ENCODE measurements at places on chromosomes 6 and 20.

GRCh38 chr20:50596694-50597021 is 86.5 kb downstream of the PTPN1 start:
- no peak for DNase-seq

GRCh38 chr20:50098259-50098658 is 14.7 kb downstream of the UBE2V1 start:
- DNase-seq: no peak

- no peak for DNase-seq
Measured at GRCh38 chr6:44404022-44404714, 16.7 kb downstream of the CDC5L start.

DNA sequence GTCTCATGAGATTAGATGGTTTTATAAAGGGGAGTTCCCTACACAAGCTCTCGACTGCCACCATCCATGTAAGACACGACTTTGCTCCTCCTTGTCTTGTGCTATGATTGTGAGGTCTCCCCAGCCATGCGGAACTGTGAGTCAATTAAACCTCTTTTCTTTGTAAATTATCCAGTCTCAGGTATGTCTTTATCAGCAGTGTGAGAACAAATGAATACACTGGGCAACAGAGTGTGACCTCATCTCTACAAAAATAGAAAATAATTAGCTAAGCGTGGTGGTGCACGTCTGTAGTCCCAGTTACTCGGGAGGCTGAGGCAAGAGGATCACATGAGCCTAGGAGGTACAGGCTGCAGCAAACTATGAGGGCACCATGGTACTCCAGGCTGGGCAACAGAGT is 51.3 kb downstream of the MDN1 start:
- DNase-seq: no peak

- peak; percentile 86 for DNase-seq
Measured at GRCh38 chr6:31620586-31621319, at the start of gene PRRC2A. Gene PRRC2A (plus strand): TSS chr6:31620715. CDS start chr6:31622790, 2,075 bp downstream.

DNA sequence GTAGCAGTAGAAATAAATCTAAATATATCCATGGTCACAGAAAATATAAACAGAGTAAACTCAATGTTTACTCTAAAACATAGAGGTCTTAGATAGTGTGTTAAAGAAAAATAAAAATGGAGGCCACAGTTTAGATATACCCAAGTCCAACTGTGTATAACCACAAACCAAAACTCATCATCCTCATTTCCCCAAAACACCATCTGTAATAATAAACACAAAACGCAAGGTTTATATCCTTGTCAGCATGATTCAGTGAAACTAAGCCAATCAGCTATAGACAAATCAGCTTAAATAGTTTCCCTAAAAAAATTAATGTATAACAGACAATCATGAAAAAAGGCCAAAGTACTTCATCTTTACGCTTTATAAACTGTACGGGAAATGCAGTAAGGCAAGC is 2.7 kb upstream of the HACE1 start:
- no peak for DNase-seq

GRCh38 chr6:19830171-19830570 is 7.0 kb upstream of the ID4 start:
- DNase-seq: no peak

DNA sequence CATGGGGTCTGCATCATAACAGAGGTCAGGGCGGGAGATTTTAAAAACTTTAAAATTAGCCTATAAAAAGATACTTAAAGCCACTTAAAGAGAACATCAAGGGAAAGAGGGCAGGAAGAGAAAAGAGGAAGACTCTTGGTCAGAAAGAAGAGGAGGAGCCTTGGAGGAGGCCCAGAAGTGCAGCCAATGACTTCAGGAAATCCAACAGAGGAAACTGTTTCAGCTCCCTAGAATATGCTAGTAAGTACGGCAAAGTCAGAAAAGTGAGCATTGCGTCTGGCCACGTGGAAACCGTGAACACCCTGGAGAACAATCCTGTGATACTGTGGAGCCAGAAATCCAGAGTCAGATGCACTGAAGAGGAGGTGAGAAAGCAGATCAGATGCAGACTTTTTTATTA is 22.5 kb upstream of the NHSL1 start:
- no peak for DNase-seq

DNA sequence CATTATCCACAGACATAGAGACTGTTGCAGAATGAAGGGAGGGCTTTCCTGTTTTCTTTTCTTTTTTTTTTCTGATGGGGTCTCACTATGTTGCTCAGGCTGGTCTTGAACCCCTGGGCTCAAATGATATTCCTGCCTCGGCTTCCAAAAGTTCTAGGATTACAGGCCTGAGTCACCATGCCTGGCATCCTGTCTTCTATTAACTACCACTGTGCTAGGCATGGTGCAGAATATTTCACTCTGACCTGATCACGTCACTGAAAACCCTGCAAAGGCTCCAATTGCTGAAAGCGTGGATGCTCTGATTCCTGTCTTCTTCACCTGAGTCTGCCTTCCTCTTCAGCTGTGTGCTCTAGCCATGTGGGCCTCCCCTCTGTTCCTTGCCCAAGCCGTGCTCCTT is 8.5 kb upstream of the DNMT3B start:
- DNase-seq: no peak

DNA sequence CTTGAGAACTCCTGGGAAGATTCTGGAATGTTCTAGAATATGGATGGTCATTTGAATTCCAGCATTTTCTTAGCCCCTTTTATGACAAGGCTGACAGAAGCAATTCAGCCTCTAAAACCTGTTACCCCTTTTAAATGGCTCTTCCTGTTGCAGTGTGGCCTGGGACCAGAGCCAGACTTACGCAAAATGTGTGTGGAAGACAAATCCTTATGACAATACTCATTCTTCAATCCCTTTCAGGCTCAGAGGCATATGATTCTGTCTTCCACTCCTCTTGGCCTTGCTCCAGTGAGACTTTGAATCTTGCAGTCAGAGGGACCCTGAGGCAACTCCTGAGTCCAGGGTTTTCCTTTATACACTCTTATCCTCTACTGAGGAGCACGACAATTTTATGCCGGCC is 287.0 kb downstream of the CLIC5 start:
- DNase-seq: no peak

DNA sequence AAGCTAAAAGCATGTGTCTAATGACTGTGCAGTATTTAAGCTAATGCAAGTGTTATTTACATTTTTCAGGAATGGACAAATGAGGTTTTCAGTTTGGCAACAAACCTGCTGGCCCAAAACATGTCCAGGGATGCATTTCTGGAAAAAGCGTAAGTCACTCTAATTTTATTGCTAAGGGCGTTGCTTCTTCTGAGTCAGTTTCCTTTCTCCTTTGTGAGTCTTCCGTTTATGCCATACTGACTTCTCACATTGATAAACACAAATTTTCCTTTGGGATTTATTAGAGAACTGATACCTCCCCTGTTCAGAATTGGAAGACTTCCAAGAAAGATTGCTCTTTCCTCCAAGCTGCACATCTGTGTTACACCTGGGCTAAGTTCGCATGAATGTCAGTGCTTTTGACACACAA is 422.9 kb upstream of the PLCB4 start:
- no peak for DNase-seq

- no peak for DNase-seq
Measured at GRCh38 chr20:21365771-21366170, 31.6 kb downstream of the NKX2-4 start.

DNA sequence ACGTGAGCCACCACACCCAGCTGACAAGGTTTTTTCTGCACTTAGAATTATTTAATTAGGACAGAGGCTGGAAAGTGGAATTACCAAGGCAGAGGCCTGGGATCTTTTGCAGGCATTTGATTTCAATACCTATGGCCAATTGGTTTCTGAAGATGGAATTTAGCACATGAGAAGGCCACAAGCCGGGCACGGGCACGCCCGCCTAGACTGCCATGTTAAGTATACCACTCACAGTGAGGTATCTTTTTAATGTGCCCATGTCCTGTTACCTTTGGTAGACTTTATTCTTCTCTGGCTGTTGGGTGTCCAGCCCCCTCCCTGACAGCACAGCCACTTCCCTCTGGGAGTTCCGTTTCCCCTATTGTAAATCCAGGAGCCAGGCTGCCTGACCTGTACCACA is 18.0 kb upstream of the TAF8 start:
- DNase-seq: no peak

DNA sequence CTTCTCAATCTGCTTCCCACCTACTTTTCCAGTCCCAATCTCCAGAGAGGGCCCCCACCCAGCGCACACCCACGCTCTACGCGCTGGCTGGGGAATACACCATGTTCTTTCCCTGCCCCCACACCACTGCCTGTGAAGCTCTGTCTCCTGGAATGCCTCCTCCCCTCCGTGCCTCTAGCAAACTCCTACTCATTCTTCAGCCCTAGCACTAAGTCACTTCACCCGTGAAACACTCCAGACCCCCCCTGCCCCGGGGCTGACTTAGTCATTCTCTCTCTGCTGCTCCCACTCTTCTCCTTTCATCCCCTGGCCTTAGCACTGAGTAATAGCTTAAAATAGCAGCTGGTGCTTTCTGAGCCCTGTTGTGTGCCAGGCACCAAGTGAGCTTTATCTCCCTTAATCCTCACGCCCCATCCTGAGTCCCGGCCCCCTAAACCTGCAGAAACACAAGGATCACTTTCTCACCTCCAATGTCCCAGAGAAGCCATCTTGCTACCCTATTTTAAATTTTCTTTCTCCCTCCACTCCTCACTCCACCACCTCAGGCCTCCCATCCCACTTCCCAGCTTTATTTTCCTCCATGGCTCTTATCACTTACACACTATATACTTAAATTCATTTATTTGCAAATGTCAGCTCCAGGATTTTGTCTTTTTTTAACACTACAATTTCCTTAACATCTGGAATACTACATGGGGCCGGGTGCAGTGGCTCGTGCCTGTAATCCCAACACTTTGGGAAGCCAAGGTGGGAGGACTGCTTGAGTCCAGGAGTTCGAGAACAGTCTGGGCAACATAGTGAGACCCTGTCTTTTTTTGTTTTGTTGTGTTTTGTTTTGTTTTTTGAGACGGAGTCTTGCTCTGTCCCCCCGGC is 6.3 kb upstream of the PARD6B start:
- DNase-seq: no peak

DNA sequence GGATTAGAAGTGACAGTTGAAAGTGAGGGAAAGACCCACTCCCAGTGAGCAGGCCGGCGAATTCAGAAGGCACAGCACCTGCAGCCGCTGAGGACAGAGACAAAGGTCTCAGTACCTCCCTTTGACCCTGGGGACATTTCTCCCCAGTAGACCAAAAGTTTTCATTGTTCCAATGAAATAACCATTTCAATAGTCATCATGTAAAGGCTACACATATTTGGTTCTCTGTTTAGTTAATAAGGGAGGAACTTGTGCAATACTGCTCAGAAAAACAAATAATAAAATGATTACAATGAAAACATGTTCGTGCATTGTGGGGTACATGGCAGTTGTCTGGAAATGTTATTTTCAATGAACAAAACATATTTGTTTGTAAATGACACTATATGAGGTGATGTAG is 52.5 kb downstream of the EDN1 start:
- no peak for DNase-seq

GRCh38 chr6:14865531-14866100 is 380.3 kb upstream of the JARID2 start:
- no peak for DNase-seq

- DNase-seq: no peak
Measured at GRCh38 chr6:89729818-89730217, 89.8 kb downstream of the MDN1 start.

- DNase-seq: no peak
Measured at GRCh38 chr20:1831096-1831495, 64.1 kb upstream of the SIRPA start.

DNA sequence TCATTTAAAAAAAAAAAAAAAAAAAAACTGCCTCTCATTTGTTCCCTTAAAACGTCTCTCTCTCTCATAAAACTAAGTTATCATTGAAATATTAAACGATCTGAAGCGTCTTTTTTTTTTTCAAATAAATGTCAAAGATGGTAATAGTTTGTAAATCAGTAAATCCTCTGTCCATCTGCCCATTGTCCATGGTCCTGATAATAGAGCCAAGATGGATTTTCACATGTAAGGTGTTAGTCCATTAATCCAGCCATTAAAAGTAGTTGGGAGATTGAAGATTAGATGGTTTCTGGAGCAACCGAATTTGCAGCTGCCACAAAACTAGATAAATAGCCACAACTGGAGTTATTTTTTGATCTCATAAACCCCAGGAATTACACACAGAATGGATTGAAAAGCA is 145.8 kb upstream of the SNX9 start:
- no peak for DNase-seq

GRCh38 chr6:105991561-105992314 is 94.4 kb upstream of the PRDM1 start:
- peak; percentile 27 for DNase-seq

DNA sequence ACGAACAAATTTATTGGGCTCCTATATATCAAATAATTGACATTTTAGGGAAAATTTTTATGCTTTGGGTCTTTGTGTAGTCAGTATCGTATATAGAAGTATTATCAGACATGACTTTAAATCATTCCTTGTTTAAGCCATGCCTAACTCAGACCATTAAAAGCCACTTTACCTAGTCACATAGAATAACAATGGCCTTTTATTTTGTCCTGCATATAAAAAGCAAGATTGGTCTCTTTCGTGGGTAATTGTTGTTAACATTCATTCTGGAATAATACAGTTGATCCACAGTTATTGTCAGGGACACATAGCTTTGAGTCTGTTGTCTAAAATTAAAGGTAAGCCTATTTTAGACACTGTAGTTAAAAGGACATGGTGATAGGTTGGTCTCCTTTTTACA is 47.4 kb downstream of the PLEKHG1 start:
- DNase-seq: no peak

- DNase-seq: no peak
Measured at GRCh38 chr6:34378470-34378869, 14.0 kb downstream of the NUDT3 start.

DNA sequence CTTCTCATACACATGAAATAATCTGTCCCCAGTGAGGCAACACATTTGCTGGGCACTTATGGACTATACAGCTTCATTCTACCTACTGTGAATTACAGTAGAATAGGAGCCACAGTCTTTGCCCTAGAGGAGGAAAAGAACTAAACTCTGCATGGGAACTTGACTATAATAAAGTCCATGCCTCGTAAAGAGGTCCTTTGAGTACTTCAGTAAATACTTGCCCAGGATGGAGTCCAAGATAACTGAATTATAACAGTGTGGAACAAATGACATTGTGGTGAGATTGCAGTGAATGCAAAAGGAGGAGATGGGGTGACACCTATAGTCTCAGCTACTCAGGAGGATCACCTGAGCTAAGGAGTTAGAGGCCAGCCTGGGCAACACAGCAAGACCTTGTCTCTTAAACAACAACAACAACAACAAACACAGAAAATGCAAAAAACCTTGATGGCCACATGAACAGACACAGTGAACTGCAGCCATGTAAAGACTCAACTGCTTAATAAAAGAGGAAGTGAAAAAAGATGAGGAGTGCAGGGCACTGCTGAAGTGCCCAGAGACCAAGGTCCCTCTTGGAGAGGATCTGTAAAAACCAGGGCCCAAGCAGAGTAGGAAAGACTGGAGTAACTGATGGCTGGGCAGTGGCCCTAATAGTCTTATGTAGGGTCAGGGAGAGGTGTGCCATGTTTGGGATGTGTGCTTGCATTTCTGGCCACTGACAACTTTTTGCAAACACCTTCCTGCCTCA is 3.7 kb downstream of the MRPS18A start:
- DNase-seq: no peak
